ENCODE measurements at places on chromosomes 12 and 14.

DNA sequence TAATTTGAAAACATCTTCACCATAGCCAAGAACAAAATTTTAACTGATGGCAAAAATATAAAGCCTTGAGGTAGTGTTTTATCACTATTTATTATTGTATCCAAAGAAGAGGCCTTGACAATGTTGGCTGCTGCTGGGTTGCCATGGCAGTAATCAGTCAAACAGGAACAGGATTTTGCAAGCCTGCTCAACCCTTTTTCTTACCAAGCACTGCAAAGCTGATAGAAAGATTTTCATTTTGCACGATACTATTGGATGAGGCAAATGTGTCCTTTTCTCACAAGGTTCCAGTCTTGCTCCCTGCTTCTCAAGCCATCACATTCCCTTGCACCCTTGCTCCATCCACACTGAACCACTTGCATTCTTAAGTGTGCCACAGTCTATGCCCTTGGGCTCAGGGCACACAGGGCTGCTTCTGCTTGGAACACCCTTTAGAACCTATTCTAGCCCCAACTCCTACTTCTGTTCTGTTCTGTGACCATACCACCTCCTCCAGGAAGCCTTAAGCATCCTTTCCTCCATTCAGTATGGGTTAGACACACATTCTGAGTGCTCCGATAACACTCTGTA lies 76.5 kb upstream of the AMIGO2 start:
- DNase-seq: no peak

GRCh38 chr14:67618617-67619063 lies 1.1 kb upstream of the ARG2 start:
- DNase-seq: peak; percentile 74

DNA sequence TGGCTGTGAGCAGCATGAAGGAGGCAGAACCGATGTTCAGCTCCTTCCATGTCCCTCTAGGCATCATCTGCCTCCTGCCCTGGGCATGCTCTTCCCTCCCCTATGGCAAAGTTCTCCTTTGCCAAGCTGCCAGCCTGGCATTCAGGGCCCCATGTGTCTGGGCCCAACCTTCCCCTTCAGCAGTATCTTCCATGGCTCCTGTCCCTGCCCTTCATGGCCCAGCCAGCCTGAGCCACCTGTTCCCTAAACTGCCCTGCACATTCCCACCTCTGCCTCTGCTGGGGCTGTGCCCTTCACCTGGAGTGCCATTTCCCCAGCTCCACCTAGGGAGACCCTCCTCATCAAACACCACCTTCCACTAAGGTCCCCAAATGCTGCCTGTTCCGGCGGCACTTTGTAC lies 74.0 kb upstream of the TCL1A start:
- DNase-seq: no peak

GRCh38 chr12:124242529-124243065 lies 52.3 kb upstream of the RFLNA start:
- no peak for DNase-seq

- no peak for DNase-seq
Measured at GRCh38 chr12:71969330-71969729, 30.7 kb downstream of the TPH2 start.

DNA sequence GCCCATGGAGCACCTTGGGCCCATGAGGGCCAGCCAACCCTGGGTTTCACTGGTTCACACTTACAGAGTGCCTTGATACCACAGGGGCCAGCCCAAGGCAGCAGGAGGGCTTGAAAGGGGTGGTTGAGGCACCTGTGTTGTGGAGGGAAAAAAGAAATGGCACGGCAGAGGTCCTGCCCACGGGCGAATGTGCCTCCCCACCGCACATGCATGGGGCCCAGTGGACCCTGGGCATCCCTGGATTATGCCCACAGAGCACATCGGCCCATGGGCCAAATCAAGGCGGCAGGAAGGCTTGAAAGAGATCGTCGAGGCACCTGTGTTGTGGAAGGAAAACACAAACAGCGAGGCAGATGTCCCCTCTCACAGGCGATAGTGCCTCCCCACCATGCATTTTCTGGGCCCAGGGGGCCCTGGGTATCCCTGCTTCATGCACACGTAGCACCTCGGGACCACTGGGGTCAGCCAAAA lies 378.1 kb downstream of the ALG10 start:
- no peak for DNase-seq

- DNase-seq: no peak
Measured at GRCh38 chr12:96343347-96343954, 56.8 kb downstream of the CDK17 start.

DNA sequence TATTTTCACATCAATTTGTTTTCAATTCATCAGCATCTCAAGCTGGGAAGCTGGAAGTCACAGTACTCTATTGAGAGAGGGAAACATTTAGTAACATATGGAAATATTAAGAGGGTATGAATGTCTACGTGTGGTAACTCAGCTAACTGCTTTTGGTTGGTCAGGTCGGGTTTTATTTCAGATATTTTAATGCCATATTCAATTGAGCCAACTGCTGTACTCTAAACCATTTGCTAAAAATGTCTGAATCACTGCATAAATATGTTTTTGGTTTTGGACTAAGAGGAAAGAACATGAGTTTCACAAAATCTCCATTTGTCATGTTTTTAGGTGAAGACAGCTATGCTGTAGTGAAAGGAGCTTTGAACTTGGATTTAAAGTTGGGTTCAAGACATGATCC lies 18.9 kb upstream of the PPFIBP1 start:
- peak; percentile 71 for DNase-seq

GRCh38 chr14:104936361-104937155 lies 11.9 kb downstream of the PLD4 start:
- no peak for DNase-seq

GRCh38 chr14:52219488-52220084 lies 47.9 kb upstream of the PTGDR start:
- DNase-seq: no peak

DNA sequence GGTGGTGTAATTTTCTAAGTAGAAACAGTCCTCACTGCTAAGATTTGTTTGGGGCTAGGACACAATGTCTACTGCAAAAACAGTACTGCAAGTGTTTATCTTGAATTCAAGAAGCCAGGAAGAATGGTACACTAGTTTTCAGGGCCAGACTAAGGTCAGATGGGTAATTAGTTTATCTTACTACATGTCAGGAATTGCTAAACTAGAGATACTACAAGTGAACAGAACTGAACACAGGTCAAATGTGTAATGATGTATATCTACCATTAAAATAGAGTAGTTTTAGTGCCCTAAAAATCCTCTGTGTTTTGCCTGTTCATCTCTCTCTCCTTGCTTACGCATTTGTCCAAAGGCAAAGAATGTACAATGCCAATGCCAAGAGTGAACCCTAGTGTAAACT lies 2.3 kb upstream of the RPL41 start:
- no peak for DNase-seq

DNA sequence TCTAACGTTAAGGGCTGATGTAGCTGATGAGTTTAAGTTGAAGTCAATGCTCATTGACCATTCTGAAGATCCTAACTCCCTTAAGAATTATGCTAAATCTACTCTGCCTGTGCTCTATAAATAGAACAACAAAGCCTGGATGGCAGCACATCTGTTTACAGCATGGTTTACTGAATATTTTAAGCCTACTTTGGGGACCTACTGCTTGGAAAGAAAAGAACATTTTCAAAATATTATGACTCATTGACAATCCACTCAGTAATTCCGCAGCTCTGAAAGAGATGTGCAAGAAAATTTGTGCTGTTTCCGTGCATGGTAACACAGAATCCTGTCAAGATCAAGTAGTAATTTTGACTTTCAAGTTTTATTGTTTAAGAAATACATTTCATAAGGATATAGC lies 35.0 kb upstream of the NAV3 start:
- peak; percentile 41 for DNase-seq

DNA sequence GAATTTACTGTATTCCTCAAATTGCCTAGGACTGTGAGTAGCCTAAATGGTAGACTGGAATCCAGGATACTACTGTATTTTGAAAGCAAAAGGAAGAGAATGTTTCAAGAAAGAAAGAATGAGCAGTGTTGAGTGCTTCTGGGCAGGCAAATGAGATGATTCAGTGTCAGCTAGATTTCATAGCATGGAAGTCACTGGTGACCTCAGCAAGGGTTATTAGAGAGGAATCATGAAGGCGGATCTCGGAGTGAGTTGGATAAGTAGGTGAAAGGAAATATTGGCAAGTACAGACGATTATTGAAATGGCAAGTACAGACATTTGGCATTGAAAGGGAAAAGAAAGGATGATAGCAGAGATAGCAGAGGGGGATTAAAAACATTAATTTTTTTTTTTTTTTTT lies 27.1 kb downstream of the VRK1 start:
- DNase-seq: peak; percentile 79

DNA sequence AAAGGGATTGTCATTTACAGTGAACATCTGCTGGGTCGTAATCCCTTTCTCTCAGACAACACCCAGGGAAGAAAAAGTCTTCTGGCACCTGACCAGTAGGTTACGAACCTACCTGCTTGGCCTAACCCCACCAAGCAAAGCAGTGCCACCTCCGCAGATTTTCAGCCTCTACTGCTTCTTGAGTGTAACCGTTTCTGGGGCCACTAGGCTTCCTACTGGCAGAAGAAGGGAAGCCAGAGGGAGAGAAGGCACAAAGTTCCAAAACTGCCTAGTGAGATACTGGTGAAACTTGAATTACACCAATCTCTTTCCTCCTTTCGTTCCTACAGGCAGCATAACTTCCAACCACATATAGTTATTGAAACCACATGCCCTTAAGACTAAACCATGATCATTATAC lies 383.6 kb downstream of the BCAT1 start:
- no peak for DNase-seq

GRCh38 chr14:37232907-37233481 lies 35.3 kb downstream of the MIPOL1 start:
- peak; percentile 55 for DNase-seq

- DNase-seq: peak; percentile 13
Measured at GRCh38 chr12:121494093-121494787, 86.6 kb downstream of the KDM2B start.

DNA sequence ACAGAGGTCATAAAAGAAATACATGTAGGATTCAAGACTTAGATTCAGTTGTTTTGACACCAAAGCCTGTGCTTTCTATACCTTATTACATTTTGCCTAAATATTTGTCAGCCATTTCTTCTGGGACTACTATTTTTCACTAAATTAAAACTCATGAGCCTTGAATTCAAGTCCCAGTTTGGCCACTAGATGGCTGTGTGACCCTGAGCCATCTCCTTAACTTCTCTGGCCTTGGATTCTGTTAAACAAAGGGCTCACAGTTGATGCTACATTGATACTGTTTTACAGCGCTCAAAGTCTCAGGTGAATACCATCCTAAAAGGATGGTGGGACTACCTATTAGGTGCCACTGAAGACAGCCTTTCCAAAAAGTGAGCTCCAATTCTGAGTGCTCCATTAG lies 39.6 kb upstream of the CCDC198 start:
- peak; percentile 40 for DNase-seq

DNA sequence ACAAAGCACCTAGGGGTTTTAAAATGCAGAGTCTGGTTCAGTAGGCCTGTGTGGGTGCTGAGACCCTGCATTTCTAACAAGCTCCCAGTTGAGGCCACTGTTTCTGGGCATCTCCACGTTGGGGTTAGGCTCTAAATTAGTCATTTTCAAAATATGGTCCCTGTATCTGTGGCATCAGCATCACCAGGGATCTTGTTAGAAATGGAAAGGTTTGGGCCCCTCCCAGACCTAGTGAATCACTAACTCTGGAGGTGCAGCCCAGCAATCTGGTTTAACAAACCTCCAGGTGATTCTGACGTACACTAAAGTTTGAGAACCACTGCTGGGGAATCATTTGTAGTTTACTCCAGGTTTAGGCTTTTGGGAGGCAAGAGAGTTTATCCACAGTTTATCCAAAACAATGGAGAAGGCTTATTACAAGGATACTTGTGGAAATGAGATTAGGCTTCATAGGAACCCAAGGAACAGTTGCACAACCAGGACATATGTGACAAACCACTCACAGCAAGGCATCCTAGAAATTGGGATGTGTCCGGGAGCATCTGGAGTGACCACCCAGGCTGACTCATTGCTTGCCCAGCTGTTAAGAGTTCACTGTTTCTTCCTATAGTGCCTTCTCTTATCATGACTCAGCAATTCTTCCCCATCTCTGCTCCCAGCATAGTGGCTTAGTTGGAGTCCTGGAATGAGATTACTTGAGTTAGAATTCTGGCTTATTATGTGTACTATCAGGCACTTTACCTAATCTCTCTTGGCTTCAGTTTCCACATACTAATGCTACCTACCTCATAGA lies 71.6 kb upstream of the STXBP6 start:
- DNase-seq: peak; percentile 96

DNA sequence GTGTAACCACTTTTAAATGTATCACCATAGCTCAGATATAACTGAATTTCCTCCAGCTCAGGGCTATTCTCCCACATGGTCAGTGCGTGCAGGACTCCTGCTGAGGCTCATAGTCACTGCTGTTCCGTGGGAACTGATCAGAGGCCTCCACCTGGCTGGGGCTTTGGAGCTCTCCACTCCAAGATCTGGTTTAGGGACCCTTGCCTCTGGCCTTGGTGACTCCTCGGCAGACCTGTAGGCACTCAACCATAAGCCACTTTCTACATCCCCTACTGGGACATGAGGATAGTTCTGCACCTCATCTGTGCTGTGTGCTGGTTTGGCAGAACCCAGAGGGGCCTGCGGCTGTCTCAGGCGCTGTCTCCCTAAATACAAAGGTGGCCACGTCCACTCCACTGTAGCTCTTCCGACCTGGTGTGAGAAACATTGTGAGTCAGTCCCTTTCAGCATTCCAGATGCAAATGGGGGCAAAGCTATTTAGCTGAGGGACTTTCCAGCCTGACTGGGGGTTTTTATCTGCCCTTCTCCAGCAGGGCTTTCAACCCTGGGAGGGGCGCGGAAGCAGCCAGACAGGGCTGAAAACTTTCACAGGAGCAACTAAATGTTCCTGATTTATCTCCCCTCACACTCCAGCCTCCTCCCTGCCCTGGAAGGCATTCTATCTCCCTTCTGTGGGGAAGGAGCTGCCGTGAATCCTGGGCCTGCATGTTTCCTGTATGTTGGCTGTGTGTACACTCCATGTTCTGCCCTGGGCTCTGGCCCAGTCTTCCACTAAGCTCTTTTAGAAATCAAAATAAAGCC lies 218.3 kb upstream of the DAAM1 start:
- no peak for DNase-seq

- DNase-seq: peak; percentile 28
Measured at GRCh38 chr12:75684678-75685616, 173.5 kb upstream of the KRR1 start.

DNA sequence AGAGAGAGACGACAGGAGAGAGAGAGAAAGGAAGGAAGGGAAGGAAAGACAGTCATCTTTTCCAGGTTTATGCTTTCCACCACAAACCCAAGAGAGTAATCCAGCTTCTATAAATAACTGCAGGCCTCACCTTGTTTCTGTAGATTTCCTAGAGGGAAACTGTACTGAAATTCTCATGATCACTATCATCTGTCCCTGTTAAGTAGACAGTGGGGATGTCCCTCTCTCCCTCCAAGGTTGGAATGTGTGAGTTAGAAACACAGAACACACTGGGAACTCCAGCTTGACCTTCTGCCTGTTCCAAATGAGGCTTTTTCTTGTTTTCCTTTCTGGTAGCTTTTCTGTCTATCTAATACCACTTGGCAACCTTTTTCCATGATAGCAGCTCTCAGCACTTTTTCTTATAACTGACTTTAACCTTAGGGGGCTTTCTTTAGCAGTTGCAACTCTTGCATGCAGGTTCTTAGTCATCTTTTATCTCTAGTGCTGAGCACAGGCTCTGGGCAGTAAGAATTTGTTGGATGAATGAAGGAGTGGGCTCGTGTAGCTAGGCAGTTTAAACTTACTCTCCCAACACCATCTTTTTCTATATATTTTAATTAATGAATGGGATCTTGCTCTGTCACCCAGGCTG lies 22.8 kb upstream of the FBXO33 start:
- DNase-seq: no peak

All from HCEC 1CT (cell line).